ENCODE measurements at places on chromosomes 5 and 9. TPM values are rescaled to one million over a fixed set of nuclear protein-coding genes. Genes with fewer than 3 reads are reported as not detected.

GRCh38 chr5:139796061-139796806 lies 626 bp downstream of the PSD2 start:
- H3K4me3 ChIP-seq = peak overlapping the region; percentile 52
- DNase-seq = peak; percentile 43
- no peak overlapping the region for H3K27ac ChIP-seq
- H3K27me3 ChIP-seq = peaks cover 43% of the 10 kb centered on the region
- no peaks in the 10 kb centered on the region for H3K4me1 ChIP-seq
- no peaks in the 10 kb centered on the region for H3K36me3 ChIP-seq

BTNL3 gene
- total RNA-seq = not detected

DNA sequence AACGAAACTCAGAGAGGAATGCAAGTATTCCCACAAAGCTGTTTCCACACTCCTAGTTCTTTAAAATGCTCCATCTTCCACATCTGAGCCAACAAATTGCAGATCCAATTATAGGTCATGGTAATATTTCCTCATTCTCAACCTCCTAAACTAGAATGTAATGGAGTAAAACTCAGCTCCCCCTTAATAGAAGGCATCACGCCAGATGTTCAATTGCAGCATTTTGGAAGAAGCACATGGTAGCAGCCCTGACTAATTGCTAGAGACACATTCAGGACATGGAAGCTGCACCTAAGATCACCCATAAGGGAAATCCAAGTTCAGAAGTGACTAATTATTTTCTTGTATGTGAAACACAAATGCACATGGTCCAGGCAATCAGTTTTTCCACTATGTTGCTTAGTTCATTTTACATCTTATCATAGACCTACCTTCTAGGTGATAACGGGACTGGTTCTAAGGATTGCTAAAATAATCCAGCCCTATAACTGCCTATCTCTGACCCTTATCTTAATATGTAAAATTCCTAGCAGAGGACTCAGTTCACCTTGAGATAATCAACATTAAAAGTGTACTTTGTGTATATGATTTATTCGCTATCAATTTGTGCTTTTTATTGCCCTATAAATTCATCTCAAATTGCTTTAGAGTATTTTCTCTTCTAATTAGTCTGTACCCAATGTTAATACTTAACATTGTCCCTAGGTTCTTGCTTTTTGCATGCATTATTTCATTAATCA lies 75.1 kb downstream of the GABRB2 start:
- no peak overlapping the region for H3K4me3 ChIP-seq
- H3K27ac ChIP-seq = no peak overlapping the region
- H3K4me1 ChIP-seq = no peaks in the 10 kb centered on the region
- DNase-seq = no peak
- no peaks in the 10 kb centered on the region for H3K27me3 ChIP-seq
- H3K36me3 ChIP-seq = no peaks in the 10 kb centered on the region

PCDHB16 gene
- 8.0 TPM for total RNA-seq

- H3K36me3 ChIP-seq = no peaks in the 10 kb centered on the region
- H3K4me3 ChIP-seq = no peak overlapping the region
- H3K4me1 ChIP-seq = no peaks in the 10 kb centered on the region
- H3K27me3 ChIP-seq = no peaks in the 10 kb centered on the region
- no peak for DNase-seq
- no peak overlapping the region for H3K27ac ChIP-seq
These were observed 126.8 kb downstream of the GCNT1 start for GRCh38 chr9:76585487-76586389.

QRFP gene
- total RNA-seq = not detected

MXD3 gene
- 10.9 TPM for total RNA-seq

DNA sequence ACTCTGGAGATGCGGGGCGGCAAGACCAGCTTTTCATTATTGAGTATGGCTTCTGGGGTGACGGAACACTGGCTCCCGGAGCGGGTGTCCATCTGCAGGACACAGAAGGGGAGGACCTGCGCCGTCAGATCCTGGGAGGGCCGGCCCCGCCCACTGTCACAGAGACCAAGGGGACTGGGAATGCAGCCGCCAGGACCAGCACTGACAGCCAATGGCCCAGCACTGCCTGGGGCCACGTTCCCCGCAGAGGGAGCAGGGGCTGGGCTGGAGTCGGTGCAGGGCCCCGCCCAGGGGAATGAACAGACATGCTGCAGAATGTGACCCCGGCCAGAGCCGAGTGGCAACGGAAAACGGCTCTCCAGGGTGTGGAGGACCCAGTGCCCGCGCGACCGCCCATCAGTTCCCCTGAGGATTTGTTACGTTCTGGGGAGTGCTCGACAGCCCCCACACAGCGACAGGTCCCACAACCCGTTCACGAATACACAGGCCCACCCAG lies at the start of gene ZDHHC11:
Gene ZDHHC11 (minus strand): TSS at position 476 of the 496 bp plus-strand sequence. CDS start 384 bp downstream, at position 92.
- H3K27me3 ChIP-seq = no peaks in the 10 kb centered on the region
- H3K27ac ChIP-seq = no peak within 1 kb of the TSS
- peak; percentile 71 for DNase-seq
- no peak within 1 kb of the TSS for H3K4me3 ChIP-seq

PCDHA1 gene
- total RNA-seq = 0.61 TPM

- no peak overlapping the region for H3K4me3 ChIP-seq
- H3K27me3 ChIP-seq = no peaks in the 10 kb centered on the region
- H3K36me3 ChIP-seq = no peaks in the 10 kb centered on the region
- H3K4me1 ChIP-seq = no peaks in the 10 kb centered on the region
- H3K27ac ChIP-seq = no peak overlapping the region
These were observed 444.0 kb upstream of the TRPC7 start for GRCh38 chr5:136809382-136809781.

DNA sequence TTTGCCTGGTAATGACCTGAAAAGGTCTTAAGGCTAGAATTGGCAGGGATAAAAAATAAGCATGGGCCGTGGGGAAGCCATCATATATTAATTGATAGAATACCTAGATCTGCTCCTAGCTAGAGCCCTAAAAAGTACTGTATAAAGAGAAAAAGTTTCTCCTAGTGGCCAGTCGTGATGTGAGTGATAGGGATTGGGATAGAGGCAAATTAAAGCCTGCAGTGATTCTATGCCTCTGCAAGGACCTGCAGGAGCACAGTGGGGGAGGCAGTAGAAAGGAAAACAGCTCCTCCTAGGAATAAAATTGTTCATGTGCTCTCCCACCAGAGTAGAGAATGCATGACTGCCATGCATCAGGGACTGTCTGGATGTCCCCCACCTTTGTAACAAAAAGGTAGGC lies 56.2 kb upstream of the FTMT start:
- DNase-seq = peak; percentile 31
- no peak overlapping the region for H3K4me3 ChIP-seq
- H3K36me3 ChIP-seq = no peaks in the 10 kb centered on the region
- H3K27ac ChIP-seq = no peak overlapping the region
- H3K27me3 ChIP-seq = no peaks in the 10 kb centered on the region
- H3K4me1 ChIP-seq = no peaks in the 10 kb centered on the region

BAAT gene
- 0.15 TPM for total RNA-seq

TICAM2 gene
- 0.33 TPM for total RNA-seq

- no peak overlapping the region for H3K4me3 ChIP-seq
- no peaks in the 10 kb centered on the region for H3K27me3 ChIP-seq
- no peak for DNase-seq
- no peaks in the 10 kb centered on the region for H3K36me3 ChIP-seq
- no peak overlapping the region for H3K27ac ChIP-seq
These were observed 264.8 kb upstream of the PTGER4 start for GRCh38 chr5:40414922-40415321.

DAPK1 gene
- total RNA-seq = 79.4 TPM

MIGA2 gene
- total RNA-seq = 37.8 TPM

GRCh38 chr5:179294131-179294780 lies 51.0 kb downstream of the ADAMTS2 start:
- H3K27me3 ChIP-seq = no peaks in the 10 kb centered on the region
- H3K36me3 ChIP-seq = 0 out of 2 replicates have a peak, but pooled peaks cover 8% of the 10 kb centered on the region
- H3K27ac ChIP-seq = no peak overlapping the region
- no peak for DNase-seq

DNA sequence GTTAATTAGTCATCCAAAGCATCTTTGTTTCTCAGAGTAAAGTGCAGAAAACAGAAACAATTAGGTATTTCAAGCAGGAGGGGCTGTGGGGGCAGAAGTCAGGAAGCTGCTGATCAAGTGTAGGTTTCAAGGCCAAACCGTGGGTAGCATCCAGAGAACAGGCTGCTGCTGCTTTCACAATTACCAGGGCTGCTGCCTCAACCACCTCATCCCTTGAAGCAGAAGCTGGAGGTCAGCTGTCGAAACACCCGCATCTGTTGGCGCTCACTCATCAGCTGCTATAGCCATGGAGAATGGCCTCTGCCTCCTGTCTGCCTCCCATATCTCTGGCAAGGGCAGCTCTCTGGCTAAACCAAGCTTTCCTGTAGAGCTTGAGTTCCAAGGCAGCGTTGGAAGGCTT lies 122.9 kb upstream of the OSMR start:
- H3K4me3 ChIP-seq = no peak overlapping the region
- H3K36me3 ChIP-seq = no peaks in the 10 kb centered on the region
- H3K27me3 ChIP-seq = no peaks in the 10 kb centered on the region
- 0 out of 2 replicates have a peak, but pooled peaks cover 5% of the 10 kb centered on the region for H3K4me1 ChIP-seq

DNA sequence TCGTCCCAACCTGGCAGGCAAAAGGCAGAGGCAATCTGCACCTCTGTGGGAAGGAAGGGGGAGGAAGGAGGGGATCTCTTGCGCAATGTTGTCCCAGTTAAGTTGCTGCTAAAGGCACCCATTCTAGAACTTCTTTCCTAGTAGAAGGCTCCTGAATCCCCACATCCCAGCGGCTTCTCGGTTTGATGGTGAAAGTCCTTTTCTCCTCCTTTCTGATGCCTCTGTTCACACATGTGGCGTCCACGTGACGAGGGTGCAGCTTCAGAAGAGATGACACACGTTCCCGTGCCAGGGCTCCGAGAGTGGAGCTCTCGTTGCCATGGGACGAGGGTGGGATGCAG lies 96.9 kb upstream of the FCN2 start:
- no peak for DNase-seq
- no peak overlapping the region for H3K4me3 ChIP-seq
- H3K36me3 ChIP-seq = no peaks in the 10 kb centered on the region
- H3K27me3 ChIP-seq = no peaks in the 10 kb centered on the region
- H3K27ac ChIP-seq = no peak overlapping the region
- H3K4me1 ChIP-seq = no peaks in the 10 kb centered on the region

- H3K4me1 ChIP-seq = no peaks in the 10 kb centered on the region
- peak overlapping the region; percentile 87 for H3K4me3 ChIP-seq
- no peak overlapping the region for H3K27ac ChIP-seq
- DNase-seq = peak; percentile 49
- H3K36me3 ChIP-seq = peaks cover 7% of the 10 kb centered on the region
- no peaks in the 10 kb centered on the region for H3K27me3 ChIP-seq
These were observed 1.8 kb downstream of the SHB start for GRCh38 chr9:38066914-38067858.

GRCh38 chr5:123699571-123699970 lies 187.6 kb downstream of the CSNK1G3 start:
- no peak overlapping the region for H3K4me3 ChIP-seq
- no peaks in the 10 kb centered on the region for H3K4me1 ChIP-seq
- no peak overlapping the region for H3K27ac ChIP-seq
- no peak for DNase-seq
- no peaks in the 10 kb centered on the region for H3K27me3 ChIP-seq
- H3K36me3 ChIP-seq = peaks cover 9% of the 10 kb centered on the region

GRCh38 chr9:98187926-98188325 lies 4.5 kb downstream of the CORO2A start:
- no peaks in the 10 kb centered on the region for H3K36me3 ChIP-seq
- no peak overlapping the region for H3K27ac ChIP-seq
- no peaks in the 10 kb centered on the region for H3K4me1 ChIP-seq
- no peak overlapping the region for H3K4me3 ChIP-seq

- H3K4me3 ChIP-seq = no peak overlapping the region
- DNase-seq = no peak
- no peak overlapping the region for H3K27ac ChIP-seq
- H3K36me3 ChIP-seq = peaks cover 4% of the 10 kb centered on the region
These were observed 16.0 kb upstream of the TEX48 start for GRCh38 chr9:114697951-114698351.

DNA sequence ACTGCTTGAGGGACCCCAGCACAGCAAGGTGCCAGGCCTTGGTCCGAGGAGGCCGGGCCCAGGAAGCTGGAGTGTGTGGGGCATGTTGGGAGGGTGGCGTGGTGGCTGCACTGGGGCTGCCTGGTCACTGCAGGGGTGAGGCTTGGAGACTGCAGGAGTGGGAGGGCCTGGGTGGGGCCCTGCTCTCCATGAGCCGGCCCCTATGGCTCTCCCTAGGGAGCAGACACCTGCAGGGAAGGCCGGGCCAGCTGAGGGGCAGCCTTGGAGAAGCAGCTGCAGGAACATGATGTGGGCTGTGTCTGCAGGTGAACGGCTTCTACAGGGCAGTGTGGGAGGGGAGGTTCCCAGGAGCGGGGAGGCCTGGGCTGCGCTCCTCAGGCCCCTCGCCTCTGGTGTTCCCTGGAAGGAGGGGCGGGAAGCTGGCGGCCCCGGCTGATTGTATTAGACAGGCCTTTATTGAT lies 41.7 kb upstream of the TMEM250 start:
- H3K27me3 ChIP-seq = no peaks in the 10 kb centered on the region
- no peak for DNase-seq
- peaks cover 5% of the 10 kb centered on the region for H3K36me3 ChIP-seq
- no peak overlapping the region for H3K27ac ChIP-seq

CATSPER3 gene
- 0.50 TPM for total RNA-seq

DNA sequence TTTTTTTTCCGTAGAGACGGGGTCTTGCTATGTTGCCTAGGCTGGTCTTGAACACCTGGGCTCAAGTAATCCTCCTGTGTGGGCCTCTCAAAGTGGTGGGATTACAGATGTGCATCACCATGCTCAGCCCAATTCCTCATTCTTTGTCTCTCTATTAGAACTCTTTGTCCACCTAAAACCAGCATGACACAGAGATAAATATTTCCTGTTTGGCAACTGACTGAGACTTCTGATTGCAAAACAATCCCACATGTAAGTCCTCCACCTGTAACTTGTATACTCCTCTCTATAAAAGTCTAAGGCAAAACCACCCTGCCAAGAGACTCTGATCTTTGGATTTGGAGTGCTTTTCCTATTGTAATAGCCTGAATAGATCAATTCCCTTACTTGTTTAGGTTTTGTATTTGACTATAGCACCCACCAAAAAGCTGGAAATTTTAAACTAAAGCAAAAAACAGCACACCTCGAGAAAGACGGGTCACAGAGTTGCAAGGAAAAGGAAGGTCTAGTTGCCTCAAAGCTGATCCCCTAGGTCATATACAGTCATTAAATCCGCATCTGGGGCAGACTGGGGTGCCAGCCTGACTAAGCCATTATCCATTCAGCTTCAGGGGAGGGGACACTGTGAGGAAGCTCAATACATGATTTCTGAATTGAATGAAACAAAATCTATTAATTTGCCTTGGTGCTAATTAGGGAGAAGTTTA lies 13.5 kb upstream of the KIF27 start:
- H3K4me3 ChIP-seq = no peak overlapping the region
- no peaks in the 10 kb centered on the region for H3K27me3 ChIP-seq
- H3K4me1 ChIP-seq = no peaks in the 10 kb centered on the region
- no peak for DNase-seq

IFNA21 gene
- not detected for total RNA-seq

GRCh38 chr5:135012033-135012588 lies 21.9 kb downstream of the PITX1 start:
- no peaks in the 10 kb centered on the region for H3K4me1 ChIP-seq
- H3K27ac ChIP-seq = no peak overlapping the region
- no peaks in the 10 kb centered on the region for H3K27me3 ChIP-seq

Measured in H9 (cell line).